ENCODE measurements at places on chromosomes 12 and 14.
A peak's percentile ranks its signal among the peaks of the same experiment; 100 is the strongest.

- DNase-seq = no peak
These were observed 161.3 kb upstream of the CCND2 start for GRCh38 chr12:4112290-4112689.

GRCh38 chr14:61379639-61380184, 58.3 kb downstream of the PRKCH start:
- DNase-seq = no peak

DNA sequence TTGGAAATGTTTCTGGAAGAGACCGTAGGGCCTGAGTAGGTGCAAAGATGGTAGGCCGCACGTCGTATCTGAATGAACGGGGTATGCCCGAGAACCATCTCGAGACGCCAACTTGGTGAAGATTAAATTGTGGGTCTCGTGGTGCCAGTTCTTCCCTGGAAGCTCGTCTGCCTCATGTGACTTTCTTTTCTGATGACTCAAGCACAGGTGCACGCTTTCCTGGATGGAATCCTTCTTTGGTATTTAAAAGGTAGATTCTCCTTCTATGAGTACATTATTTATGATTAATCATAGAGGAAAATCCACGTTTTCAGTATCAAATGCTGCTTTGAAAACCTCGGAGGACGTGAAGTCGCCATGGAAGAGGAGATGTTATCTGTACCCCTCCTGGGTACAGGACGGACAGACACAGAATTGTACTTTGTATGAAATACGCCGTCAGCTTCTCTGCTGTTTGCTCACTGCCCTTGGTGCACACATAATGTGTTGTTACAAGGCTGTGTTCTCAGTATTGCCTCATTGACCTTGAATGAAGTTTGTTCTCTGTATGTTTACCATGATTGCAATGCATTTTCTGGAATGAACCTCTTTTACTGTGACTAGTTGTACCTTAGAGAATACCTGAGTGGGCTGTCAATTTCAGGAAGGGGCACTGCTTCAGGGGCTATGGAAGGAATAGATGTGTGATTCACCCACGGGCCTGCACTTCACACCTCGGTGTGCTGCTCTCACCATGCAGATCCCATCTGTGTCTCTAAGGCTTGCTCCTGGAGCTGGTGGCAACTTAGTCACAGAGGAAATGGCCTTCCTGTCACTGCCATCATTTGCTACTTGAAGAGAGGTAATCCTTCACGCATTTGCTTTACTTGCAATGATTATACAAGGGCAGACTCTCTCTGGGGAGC, 137.3 kb upstream of the RTL1 start:
- no peak for DNase-seq

- DNase-seq = no peak
These were observed 25.1 kb upstream of the GPHB5 start for GRCh38 chr14:63343878-63344277.

GRCh38 chr12:107684029-107684795, 1.4 kb upstream of the PWP1 start:
- no peak for DNase-seq

DNA sequence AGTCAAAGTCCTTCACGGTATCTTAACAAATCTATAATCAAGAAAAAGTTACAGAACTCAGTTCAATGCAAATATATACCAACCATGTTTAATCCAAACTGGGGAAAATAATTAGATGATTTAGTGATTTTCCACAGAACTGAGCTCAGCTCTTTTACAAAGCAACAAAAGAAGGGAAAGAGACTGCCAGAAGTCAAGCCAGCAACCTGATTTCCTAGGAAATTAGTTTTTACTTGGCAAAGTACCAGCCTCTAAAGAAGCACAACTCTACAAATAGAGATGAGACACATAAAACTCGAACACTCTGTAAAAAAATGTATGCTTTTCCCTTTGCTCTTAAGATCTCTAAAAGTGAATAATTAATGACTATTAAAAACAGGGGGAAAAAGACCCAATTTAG, 19.4 kb downstream of the NUMB start:
- DNase-seq = no peak

DNA sequence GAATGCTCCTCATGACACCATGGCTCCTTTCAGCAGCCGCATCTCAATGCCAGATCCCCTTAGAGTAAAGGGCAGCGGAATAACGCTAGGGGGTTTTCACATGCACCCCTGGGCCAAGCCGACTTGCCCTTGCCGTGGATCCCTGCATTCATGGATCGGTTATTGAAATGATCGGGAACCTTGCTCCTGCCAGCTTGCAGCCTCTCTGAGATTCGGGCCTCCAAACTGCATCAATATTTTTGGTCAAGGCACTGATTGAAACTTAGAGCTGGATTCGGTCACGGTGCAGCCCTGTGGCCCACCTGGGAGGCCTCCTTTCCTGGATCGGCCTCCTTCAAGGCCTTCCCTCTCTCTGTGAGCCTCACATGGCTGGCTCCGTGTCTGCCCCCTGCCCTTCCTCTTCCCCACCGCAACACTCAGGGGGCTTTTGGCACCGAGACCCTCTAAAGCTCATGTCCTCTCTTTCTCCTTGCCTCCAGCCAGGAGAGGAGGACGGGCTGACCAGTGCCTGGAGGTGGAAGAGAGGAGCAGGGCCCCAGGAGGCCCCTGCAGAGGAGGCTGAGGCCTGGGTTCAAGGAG, 1.8 kb downstream of the PTPN6 start:
- DNase-seq = no peak

DNA sequence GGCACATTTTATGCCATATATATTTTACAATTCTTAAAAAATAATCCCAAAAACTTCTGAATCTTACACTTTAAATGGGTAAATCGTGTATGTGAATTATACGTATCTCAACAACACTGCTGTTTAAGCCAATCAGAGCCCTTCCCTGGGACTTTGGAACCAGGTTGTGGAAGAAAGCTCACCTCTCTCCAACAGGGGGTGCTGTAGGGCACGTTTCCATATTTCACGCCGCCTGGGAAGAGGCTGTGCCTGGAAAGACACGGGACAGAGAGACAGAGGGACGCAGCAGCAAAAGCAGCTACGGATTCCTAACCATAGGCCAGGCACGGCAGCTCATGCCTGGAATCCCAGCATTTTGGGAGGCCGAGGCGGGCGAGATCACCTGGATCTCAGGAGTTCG, 29.4 kb upstream of the FBRSL1 start:
- DNase-seq = no peak

DNA sequence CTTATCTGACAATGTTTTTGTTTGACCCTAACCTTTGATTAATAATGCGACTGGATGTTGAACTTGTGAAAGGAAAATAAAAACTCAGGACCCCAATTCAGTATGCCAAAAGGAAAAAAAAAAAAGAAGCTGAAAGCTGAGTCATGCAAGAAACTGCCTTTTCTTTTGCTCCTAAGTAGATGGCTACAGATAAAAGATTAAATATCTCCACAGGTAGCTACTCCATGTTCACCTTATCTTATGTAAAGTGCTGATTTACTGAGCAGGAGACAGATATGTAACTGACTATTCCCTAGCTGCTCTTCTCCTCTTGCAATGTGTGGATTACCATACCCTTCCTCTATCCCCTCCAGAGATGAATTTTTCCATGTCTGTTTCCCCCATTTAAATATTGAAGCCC, 30.8 kb upstream of the TCL1B start:
- no peak for DNase-seq

GRCh38 chr12:74105434-74105833, 432.2 kb upstream of the ATXN7L3B start:
- DNase-seq = no peak

- DNase-seq = no peak
These were observed 1.5 kb upstream of the FBRSL1 start for GRCh38 chr12:132488127-132489077.

DNA sequence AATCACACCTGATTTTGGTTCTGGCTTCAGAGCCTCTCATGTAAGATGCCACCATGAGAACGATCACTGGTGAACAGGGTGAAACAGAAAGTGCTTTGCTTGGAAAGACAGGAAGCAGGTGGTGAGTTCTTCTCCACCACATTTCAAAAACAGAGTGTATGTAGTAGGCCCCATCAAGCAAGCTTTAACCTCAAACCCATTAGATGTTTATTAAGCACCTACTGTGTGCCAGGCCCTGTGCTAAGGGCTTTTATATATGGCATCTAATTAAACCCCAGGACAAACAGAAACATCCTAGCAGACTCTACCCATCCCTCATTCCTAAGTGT, 47.8 kb upstream of the MED13L start:
- no peak for DNase-seq

- no peak for DNase-seq
These were observed 48.6 kb upstream of the BCAT1 start for GRCh38 chr12:24997496-24997895.

GRCh38 chr14:100142073-100143040, 17.1 kb downstream of the DEGS2 start:
- DNase-seq = no peak

DNA sequence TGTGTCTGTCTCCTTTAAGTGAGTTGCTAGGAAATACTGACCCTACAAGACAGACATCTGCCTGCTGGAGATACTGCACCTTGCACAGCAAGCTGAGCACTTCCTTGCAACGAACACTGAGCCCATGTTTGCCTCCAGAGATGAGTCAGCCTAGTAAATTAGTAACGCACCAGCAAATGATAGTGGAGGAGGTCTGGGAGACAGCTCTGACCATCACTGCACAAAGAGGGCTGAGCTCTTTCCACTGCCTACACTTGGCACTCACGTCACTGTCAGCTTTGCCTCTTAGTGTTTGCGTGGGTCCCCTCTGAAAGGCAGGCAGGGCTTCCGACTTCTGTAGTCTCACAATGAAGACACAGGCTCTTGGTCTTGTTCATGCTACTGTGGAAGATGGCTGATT, 109.0 kb downstream of the APAF1 start:
- no peak for DNase-seq

GRCh38 chr12:10562306-10562933, 51.0 kb downstream of the MAGOHB start:
- no peak for DNase-seq

- DNase-seq = peak; percentile 47
These were observed 6.1 kb upstream of the GPRC5A start for GRCh38 chr12:12885096-12885792.

Data from right kidney (tissue), 9 donors.